ENCODE measurements at places on chromosomes 1 and 21.

- no peak for DNase-seq
Observed at GRCh38 chr1:8374812-8375211, 56.9 kb downstream of the SLC45A1 start.

- no peak for DNase-seq
Observed at GRCh38 chr1:69861641-69862040, 293.9 kb downstream of the LRRC7 start.

GRCh38 chr1:3618881-3619671 lies 5.7 kb upstream of the TPRG1L start:
- DNase-seq = peak; percentile 87

- peak; percentile 5 for DNase-seq
Observed at GRCh38 chr1:93078638-93078985, 471 bp upstream of the MTF2 start.

- no peak for DNase-seq
Observed at GRCh38 chr21:41387042-41387819, 25.4 kb downstream of the MX2 start.

- DNase-seq = no peak
Observed at GRCh38 chr1:30693822-30694221, 29.6 kb downstream of the MATN1 start.

- DNase-seq = no peak
Observed at GRCh38 chr1:245587435-245588115, 432.8 kb downstream of the KIF26B start.

DNA sequence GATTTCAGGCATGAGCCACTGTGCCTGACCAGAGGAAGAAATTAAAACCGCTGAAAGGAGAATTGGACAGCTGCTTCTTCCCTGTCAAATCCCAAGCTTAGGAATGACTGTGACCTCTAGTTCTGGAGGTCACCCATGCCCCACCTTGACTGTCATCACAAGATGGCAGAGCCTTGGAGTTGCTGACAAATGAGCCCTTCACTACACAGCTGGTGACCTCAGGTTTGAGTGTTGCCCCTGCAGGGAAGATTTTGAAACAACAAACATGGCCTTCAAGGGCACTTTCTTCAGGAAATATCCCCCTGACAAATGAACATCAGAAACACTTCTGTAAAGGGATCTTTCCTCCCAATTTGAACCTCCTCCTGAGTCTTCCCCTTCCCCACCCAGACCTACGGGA lies 6.9 kb upstream of the SLC45A3 start:
- no peak for DNase-seq

- DNase-seq = no peak
Observed at GRCh38 chr1:3107201-3107600, 38.2 kb downstream of the PRDM16 start.

DNA sequence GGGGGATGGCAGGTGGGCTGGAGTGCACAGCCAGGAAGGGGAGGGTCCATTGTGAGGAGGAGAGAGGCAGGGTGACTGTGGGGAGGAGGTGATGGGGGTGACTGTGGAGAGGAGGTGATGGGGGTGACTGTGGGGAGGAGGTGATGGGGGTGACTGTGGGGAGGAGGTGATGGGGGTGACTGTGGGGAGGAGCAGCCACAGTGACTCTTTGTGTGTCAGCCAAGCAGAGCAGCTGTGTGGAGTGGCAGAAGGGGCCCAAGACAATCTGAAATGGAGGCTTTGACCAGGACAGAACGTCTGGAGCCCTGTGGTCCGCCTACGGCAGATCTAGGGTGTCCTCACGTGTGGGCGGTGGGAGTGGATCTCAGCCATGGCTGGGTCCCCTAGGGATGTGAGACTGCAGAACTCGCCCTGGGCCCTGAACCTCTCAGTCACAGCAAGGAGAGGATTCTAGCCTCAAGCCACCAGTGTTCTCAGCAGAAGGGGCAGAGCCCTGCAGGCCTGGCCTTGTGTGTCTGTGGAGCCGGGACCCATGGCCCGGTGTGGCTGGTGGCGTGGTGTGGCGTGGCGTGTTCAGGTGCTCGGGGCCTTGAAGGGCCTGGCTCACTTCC lies 81.5 kb downstream of the OBSCN start:
- no peak for DNase-seq

- peak; percentile 77 for DNase-seq
Observed at GRCh38 chr1:234125283-234125682, 220.8 kb downstream of the SLC35F3 start.

- DNase-seq = peak; percentile 60
Observed at GRCh38 chr21:37435120-37435519, 68.5 kb downstream of the DYRK1A start.

- no peak for DNase-seq
Observed at GRCh38 chr1:160371756-160372155, 4.9 kb downstream of the NHLH1 start.

- DNase-seq = no peak
Observed at GRCh38 chr1:157624471-157624870, 26.6 kb upstream of the FCRL4 start.

GRCh38 chr1:112594208-112594876 lies 24.6 kb downstream of the ST7L start:
- no peak for DNase-seq

GRCh38 chr1:156451505-156452160 lies 48.9 kb downstream of the MEF2D start:
- no peak for DNase-seq

GRCh38 chr1:235075048-235075776 lies 53.4 kb downstream of the TOMM20 start:
- DNase-seq = peak; percentile 49

GRCh38 chr1:47340227-47340626 lies 6.6 kb downstream of the CMPK1 start:
- no peak for DNase-seq

GRCh38 chr1:55180075-55180670 lies 35.0 kb downstream of the USP24 start:
- no peak for DNase-seq

DNA sequence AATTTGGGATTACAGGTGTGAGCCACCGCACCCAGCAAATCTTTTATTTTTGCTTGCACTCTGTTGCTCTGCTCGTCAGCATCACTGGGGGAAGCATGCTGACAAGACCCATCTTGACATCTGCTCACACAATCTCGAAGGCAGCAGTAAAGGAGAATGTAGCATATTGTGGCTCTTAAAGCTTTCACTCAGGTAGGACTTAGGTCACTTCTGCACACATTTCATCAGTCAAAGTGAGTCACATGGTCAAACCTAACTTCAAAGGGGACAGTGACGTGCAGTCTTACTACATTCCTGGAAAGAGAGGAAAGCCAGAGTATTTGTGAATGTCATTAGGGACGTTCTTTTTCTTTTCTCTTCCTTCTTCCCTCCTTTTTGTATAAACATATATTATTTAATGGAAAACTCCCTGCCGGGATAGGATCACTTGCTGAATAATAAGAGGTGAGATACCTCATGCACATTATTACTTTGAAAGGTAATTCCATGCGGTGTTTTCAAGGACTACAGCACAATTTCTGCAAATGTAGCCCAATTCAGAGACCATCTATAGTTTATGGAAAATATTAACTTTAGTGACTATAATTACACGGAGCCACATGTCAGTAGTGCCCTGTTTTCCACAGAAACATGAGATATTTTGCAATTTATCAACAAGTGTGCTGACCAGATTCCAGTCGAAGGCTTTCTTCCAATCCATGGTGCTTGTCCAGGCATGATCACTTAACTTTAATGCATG lies 19.3 kb upstream of the ACBD6 start:
- DNase-seq = peak; percentile 61

GRCh38 chr1:244138399-244138798 lies 87.3 kb downstream of the ZBTB18 start:
- no peak for DNase-seq

DNA sequence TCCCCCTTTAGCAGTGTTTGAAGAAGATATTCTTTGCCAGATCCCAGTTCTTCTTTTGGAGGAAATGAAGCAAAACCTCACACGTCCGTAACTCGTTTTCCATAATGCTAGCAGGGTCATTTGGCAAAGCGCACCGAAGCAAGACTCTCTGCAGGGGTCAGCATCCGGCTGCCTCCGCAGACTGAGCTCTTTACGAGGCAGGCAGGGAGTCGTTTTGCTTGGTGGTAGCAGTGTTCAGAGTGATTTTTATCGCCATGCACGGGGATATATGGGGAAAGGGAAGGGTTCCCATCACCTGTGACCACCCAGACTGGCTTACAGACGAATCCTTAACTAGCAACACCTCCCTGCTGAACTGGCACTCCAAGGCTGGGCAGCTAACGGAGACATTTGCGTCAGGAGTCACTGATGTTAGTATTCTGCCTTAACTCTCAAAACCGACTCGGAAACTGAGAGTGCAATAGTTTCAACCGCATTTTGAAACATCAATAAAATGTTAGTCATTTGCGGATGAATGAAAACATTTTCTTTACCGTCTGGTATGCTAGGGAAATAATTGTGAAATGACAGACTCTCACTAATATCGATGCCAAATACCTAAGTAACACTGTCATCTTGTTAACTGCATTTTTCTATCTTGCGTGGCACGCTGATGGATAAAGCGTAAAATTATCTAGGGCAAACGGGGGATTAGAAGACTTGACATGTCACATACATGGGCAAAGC lies 2.2 kb upstream of the NEGR1 start:
- peak; percentile 56 for DNase-seq

DNA sequence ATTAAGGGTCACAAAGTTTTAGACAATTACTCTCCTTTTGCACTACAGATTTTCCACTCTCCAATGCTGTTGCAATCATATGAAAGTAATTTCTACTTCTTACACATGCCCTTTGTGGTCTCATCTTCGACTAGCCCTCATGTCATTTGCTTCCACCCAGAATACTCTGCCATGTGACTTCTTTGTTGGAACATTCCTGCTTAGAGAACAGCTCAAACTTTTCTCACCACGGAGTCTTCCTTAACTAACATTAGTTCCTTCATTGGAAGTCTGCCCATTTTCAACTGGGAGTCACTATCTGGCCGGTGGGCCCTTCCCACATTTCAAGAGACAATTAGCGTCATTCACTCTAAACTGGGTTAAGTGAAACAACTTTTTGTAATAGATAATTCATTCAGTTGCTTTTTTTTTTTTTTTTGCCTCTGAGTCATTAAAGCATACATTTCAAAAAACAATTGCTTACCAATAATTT lies 142.6 kb upstream of the PALMD start:
- peak; percentile 8 for DNase-seq

- no peak for DNase-seq
Observed at GRCh38 chr1:156214024-156214748, 1.4 kb downstream of the PMF1 start.

DNA sequence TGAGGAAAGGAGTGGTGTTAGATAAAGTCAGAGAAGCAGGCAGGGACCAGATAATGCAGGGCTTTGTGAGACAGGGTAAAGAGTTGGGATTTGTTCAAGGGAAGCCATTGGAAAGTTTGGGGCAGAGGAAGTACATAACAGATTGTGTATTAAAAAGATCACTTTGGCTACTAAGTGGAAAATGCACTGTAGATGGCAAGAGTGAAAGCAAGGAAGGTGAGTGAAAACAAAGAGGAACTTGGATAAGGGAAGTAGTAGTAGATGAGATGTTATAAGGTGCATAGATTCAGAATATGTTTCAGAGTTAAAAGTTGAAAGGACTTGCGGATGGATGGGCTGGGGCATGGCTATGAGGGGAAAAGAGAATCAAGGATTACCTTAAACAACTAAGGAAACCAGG lies 17.4 kb downstream of the MRPL39 start:
- no peak for DNase-seq

- DNase-seq = no peak
Observed at GRCh38 chr1:169867012-169867675, 26.6 kb downstream of the SCYL3 start.

Measured in hepatocyte (in vitro differentiated cells).